ENCODE measurements at places on chromosomes 7 and 10. TPM values are rescaled to one million over a fixed set of nuclear protein-coding genes. Genes with fewer than 3 reads are reported as not detected.

- DNase-seq: no peak
Observed at GRCh38 chr7:44433255-44434022, 57.0 kb downstream of the NUDCD3 start.

- no peak for DNase-seq
Observed at GRCh38 chr10:129993621-129994020, 29.5 kb upstream of the EBF3 start.

DNA sequence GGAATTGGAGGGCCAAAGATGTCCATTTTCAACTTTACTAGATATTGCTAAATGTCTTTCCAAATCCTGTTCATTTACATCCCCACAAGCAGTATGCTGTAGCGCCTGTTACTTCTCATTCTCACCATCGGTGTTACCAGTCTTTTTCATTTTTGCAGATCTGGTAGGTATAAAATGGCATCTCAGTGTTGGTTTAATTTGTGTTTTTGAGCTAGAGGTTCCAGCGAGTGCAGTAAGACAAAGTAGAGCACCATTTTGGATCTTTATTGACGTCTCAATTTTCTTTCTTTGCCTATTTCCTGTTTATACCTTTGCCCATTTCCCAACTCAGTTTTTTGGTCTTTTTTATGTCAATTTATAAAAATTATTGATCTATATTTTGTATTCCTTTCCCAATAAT, 55.6 kb downstream of the NRF1 start:
- DNase-seq: no peak

DNA sequence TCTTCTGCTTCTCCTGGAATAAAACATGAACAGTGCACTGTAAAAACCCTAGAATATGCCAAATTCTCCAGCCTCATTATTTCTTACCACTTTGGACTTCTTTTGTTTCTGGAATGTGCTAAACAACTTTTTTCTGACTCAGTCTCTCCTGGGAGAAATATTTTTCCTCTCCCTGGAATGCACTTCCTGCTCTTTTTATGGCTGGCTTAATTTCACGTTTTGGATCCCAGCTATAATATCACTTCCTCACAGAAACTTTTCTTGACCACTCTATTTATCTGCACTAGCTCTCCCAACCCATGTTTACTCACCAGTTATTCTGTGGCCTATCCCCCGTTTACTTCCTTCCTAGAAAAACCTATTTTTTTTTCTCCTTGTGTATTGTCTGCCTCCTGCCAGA, 26.7 kb downstream of the ABCB5 start:
- no peak for DNase-seq

- DNase-seq: no peak
Observed at GRCh38 chr7:70384024-70384423, 747.9 kb upstream of the GALNT17 start.

DNA sequence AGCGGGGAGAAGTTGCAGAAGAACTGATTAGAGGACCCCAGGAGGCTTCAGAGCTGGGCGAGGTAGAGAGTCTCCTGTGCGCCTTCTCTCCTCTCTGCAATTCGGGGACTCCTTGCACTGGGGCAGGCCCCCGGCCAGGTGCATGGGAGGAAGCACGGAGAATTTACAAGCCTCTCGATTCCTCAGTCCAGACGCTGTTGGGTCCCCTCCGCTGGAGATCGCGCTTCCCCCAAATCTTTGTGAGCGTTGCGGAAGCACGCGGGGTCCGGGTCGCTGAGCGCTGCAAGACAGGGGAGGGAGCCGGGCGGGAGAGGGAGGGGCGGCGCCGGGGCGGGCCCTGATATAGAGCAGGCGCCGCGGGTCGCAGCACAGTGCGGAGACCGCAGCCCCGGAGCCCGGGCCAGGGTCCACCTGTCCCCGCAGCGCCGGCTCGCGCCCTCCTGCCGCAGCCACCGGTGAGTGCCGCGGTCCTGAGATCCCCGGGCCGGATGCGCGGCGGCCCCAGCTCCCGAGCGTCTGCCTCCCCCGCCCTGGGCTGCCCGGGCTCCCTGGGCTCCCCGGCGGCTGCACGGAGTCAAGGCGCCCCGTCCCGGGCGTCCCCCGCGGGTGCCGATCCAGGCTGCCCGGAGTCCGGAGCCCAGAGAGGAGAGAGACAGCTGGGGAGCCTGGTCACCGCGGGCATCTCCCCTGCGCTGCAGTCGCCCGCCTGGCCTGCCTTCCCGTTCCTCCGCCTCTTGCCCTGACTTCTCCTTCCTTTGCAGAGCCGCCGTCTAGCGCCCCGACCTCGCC, at the start of gene PLAU:
TSS of gene PLAU (plus strand) at position 369 of the 789 bp plus-strand sequence. CDS start 424 bp downstream, outside the sequence.
- no peak for DNase-seq

DNA sequence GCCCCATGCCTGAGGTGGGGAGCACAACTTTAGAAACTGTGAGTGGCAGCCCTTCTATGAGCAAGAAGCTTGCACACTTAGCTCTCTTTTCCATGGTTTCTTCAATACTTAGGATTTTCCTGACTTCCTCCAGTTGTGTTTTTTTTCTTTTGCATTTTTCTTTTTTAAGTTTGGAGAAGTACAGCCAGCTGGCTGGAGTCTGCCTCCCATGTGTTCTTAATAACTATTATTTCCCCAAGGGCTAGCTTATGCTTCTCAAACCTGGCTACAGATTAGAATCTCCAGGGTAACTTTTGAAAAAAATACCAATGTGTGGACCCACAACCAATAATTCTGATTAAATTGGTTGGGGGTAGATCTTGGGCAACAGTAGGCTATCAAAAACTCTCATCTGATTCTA, 37.4 kb upstream of the MEOX2 start:
- no peak for DNase-seq

GRCh38 chr10:127947211-127947610, 40.3 kb downstream of the PTPRE start:
- no peak for DNase-seq

- no peak for DNase-seq
Observed at GRCh38 chr10:96663797-96664196, 56.5 kb downstream of the PIK3AP1 start.

DNA sequence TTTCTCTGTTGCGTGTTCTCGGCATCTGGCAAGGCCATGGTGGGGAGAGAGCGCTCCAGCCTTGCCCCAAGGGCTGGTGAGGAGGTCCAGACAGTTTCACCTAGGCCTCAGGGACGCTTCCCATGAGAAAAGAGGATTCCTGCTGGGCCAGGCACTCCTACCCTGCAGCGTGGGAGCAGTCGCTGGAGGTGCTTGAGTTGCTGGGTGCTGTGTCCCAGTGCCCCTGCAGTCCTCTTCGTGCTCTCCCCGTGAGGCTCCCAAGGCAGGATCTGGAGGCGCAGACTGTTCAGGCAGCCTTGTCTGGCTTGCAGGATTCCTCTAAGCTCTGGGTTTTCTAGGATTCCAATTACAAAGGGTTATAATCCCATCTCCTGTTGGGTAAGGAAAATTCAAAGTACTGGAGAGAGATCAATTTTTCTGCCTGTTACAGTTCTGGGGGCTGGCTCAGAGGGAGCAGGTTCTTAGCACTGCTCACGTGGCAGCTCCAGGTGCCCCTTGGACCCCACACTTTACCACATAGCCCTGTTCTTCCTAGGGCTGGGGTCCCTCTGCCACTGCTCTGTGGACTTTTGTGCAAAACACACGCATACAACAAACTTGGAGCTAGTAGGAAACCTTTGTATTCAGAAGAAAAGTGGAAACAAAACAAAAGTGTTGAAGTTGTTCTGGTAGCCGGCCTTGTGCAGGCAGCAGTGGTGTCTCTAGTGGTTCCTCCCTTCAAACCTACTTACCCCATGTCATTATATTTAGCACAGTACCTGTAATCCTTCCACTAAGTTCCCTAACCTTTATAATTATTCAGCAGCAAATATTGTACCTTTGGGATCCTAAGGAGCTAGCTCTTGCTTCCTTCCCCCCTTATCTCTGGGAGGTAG, 60.5 kb downstream of the CCNY start:
- DNase-seq: no peak

GRCh38 chr7:72444026-72444776, 32.1 kb upstream of the CALN1 start:
- DNase-seq: no peak

GRCh38 chr10:127871631-127872010, 21.1 kb downstream of the CLRN3 start:
- no peak for DNase-seq

GRCh38 chr7:146683439-146683838, 566.8 kb downstream of the CNTNAP2 start:
- peak; percentile 4 for DNase-seq

GHRHR gene
- not detected for total RNA-seq

ERVW-1 gene
- total RNA-seq: not detected

SGCE gene
- 24.9 TPM for total RNA-seq

HYAL4 gene
- total RNA-seq: not detected

DLX6 gene
- not detected for total RNA-seq

OPN4 gene
- not detected for total RNA-seq

All from kidney epithelial cell (primary cell).